ENCODE measurements at places on chromosomes 4 and X. TPM values are rescaled to one million over a fixed set of nuclear protein-coding genes. Genes with fewer than 3 reads are reported as not detected.

The COQ2 gene
- total RNA-seq = 27.8 TPM

The SH3D19 gene
- total RNA-seq = 21.3 TPM

The GPR173 gene
- total RNA-seq = 1.8 TPM

The ADH6 gene
- total RNA-seq = not detected

The FHDC1 gene
- total RNA-seq = 11.6 TPM

The SOD3 gene
- total RNA-seq = 0.15 TPM

The WDR45 gene
- total RNA-seq = 48.6 TPM

The RHOXF1 gene
- total RNA-seq = not detected

The ZBTB49 gene
- 9.0 TPM for total RNA-seq

The DOCK11 gene
- total RNA-seq = 4.0 TPM

The SPANXA2 gene
- not detected for total RNA-seq

The UGT2B7 gene
- 2.4 TPM for total RNA-seq

The PIM2 gene
- total RNA-seq = 12.0 TPM

The SSX4B gene
- 0.36 TPM for total RNA-seq

The TAF7L gene
- under 0.01 TPM for total RNA-seq

The RHOH gene
- not detected for total RNA-seq

The CCDC160 gene
- 0.33 TPM for total RNA-seq

The HSD17B13 gene
- not detected for total RNA-seq

The IL21 gene
- total RNA-seq = not detected

The HSFX4 gene
- total RNA-seq = not detected

The FAM241A gene
- under 0.01 TPM for total RNA-seq

The CC2D2A gene
- 19.6 TPM for total RNA-seq

The UBA6 gene
- 83.6 TPM for total RNA-seq

The GIMD1 gene
- total RNA-seq = not detected

The NAP1L3 gene
- 0.46 TPM for total RNA-seq

The CXCL5 gene
- total RNA-seq = 26.5 TPM

The SERTM2 gene
- total RNA-seq = 0.36 TPM

The PRRG3 gene
- not detected for total RNA-seq

The TMEM128 gene
- total RNA-seq = 27.0 TPM

The ENAM gene
- total RNA-seq = not detected

The LDOC1 gene
- total RNA-seq = 2.4 TPM

The PLXNA3 gene
- total RNA-seq = 6.5 TPM

The ENOPH1 gene
- total RNA-seq = 64.3 TPM

The PAGE2B gene
- total RNA-seq = not detected

The TRIM2 gene
- 216 TPM for total RNA-seq

The DCAF8L2 gene
- total RNA-seq = 0.15 TPM

The IRF2 gene
- 41.8 TPM for total RNA-seq

The KIF4A gene
- 18.7 TPM for total RNA-seq

The FGFBP2 gene
- total RNA-seq = 2.2 TPM

The PHOX2B gene
- not detected for total RNA-seq

The DCAF4L1 gene
- under 0.01 TPM for total RNA-seq

The PFKFB1 gene
- under 0.01 TPM for total RNA-seq

The NPNT gene
- not detected for total RNA-seq

The ARMCX6 gene
- total RNA-seq = 28.7 TPM

The SYNPO2 gene
- under 0.01 TPM for total RNA-seq

The GRPR gene
- 0.33 TPM for total RNA-seq

The SSX2 gene
- not detected for total RNA-seq

The HEPH gene
- 2.9 TPM for total RNA-seq

The RRH gene
- total RNA-seq = not detected

The PAK3 gene
- total RNA-seq = under 0.01 TPM

The RBPJ gene
- total RNA-seq = 68.3 TPM

The MAOB gene
- 0.33 TPM for total RNA-seq

The RNF175 gene
- not detected for total RNA-seq

The CYLC1 gene
- total RNA-seq = not detected

The F11 gene
- not detected for total RNA-seq

The STARD8 gene
- 15.0 TPM for total RNA-seq

The DUX4 gene
- total RNA-seq = not detected
